ENCODE measurements at places on chromosomes 3 and 15.

GRCh38 chr3:57206423-57206822 is 6.6 kb upstream of the HESX1 start:
- DNase-seq = no peak

- no peak for DNase-seq
Observed at GRCh38 chr3:164677317-164677716, 401.0 kb downstream of the SI start.

DNA sequence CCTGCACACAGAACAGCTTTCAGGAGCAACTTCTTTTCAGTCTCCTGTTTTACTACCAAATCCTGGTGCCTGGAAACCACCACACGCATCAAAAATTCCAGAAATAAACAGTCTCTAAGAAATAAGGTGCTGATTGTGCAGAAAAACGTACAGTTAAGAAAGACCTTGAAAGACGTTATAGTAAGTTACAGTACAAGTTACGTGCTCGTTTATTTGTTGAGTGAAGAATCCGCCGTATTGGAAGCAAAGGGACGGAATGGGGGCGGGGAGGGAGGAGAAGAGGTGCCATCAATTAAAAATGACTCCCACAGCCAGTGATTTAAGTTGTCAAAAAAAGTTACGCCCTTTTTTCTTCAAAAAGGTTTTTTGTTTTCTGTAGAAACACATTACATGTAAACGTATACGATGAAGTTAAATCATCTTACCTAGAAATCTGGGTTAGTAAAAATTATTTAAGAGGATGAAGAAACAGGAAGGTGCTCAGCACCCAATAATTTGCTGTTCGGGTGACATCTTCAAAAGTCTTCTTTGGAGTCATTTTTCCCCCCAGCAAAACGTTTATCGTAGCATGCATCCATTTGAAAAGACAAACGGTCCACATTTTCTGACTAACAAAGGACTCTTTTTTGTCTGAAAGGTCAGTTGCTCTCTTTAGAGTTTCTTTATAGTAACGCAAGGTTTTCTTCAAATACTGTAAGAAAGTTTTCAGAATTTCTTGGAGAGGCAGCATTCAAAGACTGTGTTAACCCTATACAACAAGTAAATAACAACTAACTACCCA is 782 bp upstream of the UACA start:
- no peak for DNase-seq

DNA sequence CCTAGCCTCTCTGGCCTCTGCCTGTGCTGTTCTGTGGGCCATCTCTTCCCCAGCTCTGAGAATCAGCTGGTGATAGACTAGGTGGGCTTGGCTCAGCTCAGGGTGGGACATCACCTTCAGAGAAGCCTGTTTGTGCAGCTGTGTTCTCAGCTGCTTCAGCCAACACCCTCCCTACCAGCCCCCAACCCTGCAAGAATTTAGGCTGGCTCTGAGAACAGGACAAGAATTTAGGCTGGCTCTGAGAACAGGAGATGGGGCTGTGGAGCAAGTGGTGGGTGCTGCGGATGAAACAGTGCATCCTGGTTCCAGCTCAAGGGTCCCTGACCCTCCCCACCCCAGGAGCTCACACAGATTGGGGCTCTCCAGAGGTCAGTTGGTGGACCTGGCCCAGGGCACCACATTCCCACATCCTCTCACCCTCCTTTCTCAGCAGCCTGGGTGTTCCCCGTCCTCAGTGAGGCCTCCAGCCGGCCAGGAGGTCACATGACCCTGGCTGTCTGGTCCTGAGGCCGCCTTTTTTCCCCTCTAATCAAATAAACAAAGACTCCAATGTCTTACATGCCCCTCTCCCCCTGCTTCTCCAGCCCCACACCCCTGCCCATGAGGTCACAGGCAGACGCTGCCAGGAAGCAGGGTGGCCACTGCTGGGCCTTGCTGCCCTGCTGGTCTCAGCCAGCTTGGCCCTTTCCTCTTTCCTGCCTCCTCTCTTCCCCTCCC is 14.9 kb downstream of the PLEKHO2 start:
- DNase-seq = no peak

DNA sequence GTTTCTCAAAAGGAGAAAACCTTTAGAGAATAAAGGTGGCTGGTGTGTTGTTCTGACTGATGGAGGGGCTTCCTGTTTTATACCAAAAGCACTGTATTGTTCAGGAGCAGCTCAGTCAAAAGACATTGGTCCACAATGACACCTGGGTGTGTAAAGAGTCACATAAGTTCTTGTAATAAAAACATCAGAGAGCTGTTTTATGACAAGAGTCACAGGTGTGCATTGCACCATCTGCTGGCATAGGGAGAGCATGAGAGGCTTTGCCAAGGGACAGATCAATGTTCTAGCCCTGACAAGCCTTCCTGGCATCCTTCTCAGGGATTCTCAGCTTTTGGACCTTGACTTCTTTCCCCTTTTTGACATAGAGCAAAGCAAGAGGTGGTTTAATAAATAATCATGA is 20.4 kb downstream of the ARPP21 start:
- peak; percentile 2 for DNase-seq

DNA sequence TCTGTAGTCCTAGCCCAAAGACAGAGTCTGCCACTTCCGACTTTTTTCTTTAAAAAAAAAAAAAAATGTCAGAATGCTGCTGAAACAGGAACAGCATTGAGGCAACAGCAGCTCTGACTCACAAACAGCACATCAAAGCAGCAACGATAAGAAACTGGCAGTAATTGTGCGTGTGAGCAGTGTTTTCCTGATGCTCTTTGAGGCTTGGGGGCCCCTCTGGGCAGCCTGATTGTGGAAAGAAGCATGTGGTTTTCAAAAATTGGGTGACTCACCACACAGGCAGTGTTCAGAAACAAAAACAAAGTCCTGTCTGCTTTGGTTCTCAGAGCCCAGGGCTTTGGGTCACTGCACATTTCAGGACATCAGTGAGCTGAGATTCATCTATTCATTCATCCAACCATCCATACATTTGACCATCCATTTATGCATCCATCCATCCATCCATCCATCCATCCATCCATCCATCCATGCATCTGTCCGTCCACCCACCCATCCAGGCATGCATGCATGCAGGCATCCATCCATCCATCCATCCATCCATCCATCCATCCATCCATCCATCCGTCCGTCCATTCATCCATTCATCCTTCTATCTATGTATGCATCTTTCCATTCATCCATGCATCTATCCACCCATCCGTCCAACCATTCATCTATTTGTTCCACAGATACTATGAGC is 308.4 kb downstream of the RPLP1 start:
- DNase-seq = no peak

DNA sequence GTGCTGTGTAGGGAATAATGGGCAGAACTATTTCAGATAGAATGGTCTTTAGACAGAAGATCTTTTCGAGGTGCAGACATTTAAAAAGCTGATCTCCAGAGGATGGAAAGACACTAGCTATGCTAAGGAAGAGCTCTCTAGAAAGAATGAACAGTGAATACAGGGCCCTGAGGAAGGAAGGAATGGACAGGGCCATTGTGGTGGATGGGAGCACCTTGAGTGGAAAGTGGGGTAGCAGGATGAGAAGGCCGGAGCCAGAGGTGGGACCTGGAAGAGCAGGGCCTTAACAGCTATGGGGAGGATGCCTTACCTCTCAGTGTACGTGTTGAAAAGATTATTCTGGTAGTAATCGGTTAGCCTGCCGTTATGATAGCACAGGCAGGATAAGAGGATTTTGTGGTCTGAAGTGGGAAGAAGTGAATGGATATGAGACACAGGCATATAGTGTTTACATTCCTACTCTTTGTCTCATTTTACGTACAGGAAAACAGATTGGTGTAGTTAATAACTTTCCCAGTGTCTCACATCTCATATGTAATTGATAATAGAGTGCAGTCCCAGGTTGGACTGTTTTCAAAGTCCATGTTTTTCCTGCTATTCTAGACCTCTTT is 172.4 kb downstream of the KLHL25 start:
- no peak for DNase-seq

- DNase-seq = no peak
Observed at GRCh38 chr3:72115307-72115706, 330.4 kb upstream of the PROK2 start.

GRCh38 chr3:24471486-24471885 is 23.2 kb downstream of the THRB start:
- DNase-seq = no peak

- DNase-seq = no peak
Observed at GRCh38 chr15:80107774-80108173, 45.0 kb upstream of the FAH start.

- no peak for DNase-seq
Observed at GRCh38 chr3:32843510-32844321, 25.9 kb downstream of the TRIM71 start.

- no peak for DNase-seq
Observed at GRCh38 chr15:51623386-51623938, 891 bp upstream of the DMXL2 start.

All from NCI-H187 treated with DMSO at 0.1 percent for 48 hours (cell line).